Stimulated activated CD8-positive, alpha-beta memory T cell treated with anti-CD3 and anti-CD28 coated beads, Interleukin-7, amount 100 ng/mL, for 24 hours (primary cell): ENCODE measurements at places on chromosomes 16 and 17.

GRCh38 chr17:5773816-5774360 is 189.6 kb upstream of the NLRP1 start:
- no peak for DNase-seq

GRCh38 chr17:81948635-81949378 is 1.8 kb upstream of the MYADML2 start:
- no peak for DNase-seq

GRCh38 chr16:66706506-66706880 is 9.9 kb upstream of the CMTM4 start:
- DNase-seq: no peak

DNA sequence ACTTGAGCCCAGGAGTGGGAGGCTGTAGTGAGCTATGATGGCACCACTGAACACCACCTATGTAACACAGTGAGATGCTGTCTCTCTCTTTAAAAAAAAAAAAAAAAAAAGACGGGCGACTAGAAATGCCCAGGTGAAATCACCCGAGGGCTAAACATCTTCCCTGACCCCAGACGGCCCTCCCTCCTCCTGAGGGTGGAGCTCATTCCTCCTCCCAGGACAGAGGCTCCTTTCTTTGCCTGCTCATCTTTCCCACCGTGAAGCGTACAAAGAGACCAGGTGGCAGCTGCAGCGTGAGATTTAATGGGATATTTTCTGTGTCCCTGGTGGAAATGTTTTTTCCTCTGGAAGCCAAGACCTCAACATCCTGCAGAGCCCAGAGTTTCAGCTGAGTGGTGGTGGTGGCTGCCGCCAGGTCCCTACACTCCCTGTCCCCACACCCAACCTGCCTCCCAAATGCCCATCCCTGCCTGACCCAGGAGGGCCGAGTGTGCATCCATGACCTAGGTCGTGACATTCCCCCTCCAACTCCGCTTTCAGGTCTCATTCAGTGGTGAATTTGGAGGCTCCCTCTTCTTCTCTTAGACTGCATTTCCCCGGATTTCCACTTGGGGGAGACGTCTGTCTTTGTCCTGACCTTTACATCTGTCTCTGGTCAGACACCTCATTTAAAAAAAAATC is 14.4 kb upstream of the GPRC5B start:
- no peak for DNase-seq

- DNase-seq: no peak
These were observed 3.8 kb downstream of the G6PC3 start for GRCh38 chr17:44074231-44074910.

DNA sequence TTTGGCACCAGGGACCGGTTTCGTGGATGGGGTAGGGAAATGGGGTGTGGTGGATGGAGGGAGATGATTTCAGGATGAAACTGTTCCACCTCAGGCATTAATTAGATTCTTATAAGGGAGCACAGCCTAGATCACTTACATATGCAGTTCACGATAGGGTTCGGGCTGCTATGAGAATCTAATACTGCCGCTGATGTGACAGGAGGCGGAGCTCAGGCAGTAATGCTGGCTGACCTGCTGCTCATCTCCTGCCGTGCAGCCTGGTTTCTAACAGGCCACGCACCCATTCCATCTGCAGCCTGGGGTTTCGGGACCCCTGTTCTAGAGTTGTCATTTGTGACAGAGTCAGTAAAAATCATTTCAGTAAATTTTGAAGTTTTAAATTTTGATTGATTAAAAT is 99.7 kb downstream of the CHD9 start:
- DNase-seq: no peak

GRCh38 chr17:32854832-32855389 is 22.0 kb downstream of the MYO1D start:
- no peak for DNase-seq

- no peak for DNase-seq
These were observed 169.7 kb downstream of the CDH11 start for GRCh38 chr16:64952177-64952576.

- DNase-seq: no peak
These were observed 2.8 kb upstream of the PITPNM3 start for GRCh38 chr17:6558932-6559752.

GRCh38 chr16:81883235-81883634 is 104.1 kb downstream of the PLCG2 start:
- no peak for DNase-seq

DNA sequence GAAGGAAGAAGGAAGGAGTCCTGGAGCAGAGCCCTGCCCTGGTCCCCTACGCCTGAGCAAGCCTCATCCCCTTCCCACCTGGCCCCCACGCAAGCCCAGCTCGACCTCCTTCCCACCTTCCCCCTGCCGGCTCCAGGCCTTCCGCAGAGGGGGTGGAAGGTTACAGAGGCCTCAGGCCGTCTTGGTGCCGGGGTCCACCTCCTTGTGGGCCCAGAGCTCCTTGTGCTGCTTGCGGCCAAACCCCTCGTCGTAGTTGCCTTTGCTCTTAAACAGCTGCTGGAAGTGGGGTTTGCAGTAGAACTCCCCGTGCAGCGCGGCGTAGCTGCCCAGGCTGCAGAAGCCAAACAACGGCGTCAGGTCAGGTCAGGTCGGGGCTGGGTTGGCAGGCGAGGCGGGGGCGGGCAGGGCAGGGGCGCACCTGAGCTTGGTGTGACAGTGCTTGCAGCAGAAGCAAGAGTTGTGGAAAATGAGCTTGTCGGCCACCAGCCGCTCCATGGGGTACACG is 1.5 kb downstream of the LIMD2 start:
- DNase-seq: no peak

DNA sequence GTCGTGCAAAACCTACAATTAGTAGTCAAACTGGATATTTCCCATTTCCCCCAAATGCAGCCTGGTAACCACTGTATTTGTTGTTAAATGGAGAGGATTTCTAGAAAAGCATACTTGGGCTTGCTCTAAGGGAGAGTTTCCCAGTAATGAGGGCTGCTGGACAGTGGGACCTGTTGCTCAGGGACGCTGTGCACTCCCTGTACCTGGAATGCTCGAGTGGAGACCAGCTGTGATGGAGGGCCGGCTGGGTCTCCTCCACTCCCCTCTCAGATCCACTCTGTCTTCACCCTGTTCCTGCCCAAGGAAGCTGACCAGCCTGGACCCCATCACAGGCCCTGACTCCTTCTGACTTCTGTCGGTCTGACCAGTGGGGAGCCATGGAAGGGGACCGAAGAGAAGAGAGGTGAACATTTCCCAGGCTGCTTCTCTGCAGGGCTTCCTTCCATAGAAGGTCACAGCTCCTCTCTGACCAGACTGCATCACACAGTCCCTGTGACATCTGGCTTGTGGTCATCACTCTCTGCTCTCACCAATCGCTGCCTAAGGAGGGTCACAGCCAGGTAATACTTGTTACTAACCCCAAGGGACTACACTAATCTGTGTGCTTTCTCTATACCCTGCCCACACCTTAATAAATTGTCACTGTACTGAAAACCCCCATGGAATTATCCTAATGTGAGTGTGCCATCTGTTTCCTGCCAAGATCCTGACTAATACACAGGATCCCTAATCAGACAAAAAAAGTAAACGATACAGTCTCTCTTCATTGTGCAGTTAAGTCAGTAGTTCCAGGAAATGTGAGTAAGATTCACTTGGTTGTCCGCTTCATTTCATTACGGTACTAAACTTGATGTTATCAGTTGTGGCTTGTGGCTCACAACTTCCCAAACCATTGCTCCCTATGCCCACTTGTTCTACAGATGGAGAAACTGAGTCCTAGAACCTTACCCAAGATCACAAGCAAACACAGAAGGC is 102.4 kb downstream of the CCT6B start:
- DNase-seq: no peak

DNA sequence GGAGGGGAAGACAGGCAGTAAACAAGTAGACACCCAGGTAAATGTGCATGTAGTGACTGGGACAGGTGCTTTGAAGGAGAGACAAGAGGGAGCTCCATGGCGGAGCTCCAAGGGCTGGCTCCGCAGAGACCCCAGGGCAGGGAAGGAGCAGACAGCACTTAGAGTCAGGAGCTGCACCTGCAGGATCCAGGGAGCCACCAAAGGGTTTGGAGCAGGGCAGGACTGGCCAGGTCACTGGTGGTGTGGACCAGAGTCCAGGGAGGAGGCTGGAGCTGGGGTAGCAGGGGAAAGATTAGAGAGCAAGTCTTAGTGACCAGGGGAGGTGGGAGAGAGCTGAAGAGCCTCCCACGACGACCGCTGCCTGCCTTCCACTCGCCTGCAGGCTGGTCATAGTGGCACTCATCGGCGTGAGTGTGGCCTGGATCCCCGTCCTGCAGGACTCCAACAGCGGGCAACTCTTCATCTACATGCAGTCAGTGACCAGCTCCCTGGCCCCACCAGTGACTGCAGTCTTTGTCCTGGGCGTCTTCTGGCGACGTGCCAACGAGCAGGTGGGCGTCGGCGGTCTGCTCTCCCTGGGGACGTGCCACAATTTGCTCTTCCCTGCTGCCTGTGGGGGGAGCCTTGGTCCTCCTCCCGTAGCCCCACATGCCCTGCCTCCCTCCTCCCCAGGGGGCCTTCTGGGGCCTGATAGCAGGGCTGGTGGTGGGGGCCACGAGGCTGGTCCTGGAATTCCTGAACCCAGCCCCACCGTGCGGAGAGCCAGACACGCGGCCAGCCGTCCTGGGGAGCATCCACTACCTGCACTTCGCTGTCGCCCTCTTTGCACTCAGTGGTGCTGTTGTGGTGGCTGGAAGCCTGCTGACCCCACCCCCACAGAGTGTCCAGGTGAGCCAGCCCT is 14.7 kb upstream of the FAM83G start:
- DNase-seq: no peak

DNA sequence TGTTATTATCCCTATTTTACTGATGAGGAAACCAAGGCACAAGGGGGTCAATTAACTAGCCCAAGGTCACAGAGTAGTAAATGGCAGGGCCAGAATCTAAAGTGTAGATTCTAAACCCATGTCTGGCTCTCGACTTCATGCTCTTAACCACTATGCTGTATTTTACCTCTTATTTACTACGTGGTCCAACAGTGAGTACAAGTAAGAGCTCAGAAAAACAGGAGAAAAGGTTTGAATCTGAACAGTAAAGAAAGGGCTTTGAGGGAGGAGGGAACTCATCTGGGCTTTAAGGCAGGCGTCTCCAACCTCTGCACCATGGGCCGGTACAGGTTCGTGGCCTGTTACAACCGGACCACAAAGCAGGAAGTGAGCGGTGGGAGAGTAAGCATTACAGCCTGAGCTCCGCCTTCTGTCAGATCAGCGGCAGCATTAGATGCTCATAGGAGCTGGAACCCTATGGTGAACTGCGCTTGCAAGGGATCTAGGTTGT is 62.9 kb downstream of the SMURF2 start:
- DNase-seq: peak; percentile 10

DNA sequence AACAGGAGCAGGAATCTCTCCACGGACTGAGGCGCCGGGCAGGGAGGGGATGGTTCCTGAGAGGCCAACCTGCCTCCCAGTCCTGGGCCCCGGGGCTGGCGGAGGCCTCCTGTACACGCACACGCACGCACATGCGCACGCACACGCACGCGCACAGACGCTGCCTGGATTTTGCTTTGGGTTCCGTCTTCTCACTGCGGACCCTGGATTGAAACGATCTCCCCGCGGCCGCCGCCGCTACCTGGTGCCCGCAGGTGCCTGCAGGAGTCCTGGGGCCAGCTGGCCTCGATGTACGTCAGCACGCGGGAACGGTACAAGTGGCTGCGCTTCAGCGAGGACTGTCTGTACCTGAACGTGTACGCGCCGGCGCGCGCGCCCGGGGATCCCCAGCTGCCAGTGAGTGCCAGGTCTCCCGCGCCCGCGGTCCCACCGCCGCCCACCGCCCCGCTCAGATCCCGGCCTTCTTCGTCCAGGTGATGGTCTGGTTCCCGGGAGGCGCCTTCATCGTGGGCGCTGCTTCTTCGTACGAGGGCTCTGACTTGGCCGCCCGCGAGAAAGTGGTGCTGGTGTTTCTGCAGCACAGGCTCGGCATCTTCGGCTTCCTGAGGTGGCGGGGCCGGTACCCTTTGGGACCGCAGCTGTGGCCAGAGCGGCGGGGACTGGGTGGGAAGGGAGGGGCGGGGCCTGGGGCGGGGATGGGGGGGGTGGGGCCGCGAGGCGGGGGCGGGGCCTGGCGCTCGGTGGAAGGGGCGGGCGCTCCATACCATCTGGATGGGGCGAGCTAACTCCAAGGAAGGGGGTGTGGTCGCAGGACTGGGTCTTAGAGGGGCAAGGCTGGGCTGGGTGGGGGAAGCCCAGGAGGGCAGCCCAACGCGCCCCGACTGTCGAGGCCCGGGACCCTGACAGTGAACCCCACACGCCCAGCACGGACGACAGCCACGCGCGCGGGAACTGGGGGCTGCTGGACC is 12.3 kb downstream of the CES4A start:
- no peak for DNase-seq

DNA sequence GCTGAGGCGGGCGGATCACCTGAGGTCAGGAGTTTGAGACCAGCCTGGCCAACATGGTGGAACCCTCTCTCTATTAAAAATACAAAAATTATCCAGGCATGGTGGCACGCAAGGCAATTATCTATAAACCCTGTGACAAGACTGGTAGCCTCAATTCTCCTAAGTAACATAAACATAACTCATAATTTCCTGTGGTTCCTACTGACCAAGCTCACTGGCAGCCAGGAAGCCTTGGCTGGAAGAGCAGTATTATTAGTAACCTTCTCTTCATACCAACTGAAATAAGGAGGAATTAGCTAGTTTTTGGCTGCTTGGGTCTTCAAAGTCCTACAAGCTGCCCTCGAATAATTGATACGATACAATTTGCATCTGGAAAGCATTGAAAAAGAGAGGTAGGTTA is 31.6 kb upstream of the LRRC37A3 start:
- DNase-seq: no peak

GRCh38 chr17:82156284-82156925 is 56.2 kb downstream of the CCDC57 start:
- no peak for DNase-seq

DNA sequence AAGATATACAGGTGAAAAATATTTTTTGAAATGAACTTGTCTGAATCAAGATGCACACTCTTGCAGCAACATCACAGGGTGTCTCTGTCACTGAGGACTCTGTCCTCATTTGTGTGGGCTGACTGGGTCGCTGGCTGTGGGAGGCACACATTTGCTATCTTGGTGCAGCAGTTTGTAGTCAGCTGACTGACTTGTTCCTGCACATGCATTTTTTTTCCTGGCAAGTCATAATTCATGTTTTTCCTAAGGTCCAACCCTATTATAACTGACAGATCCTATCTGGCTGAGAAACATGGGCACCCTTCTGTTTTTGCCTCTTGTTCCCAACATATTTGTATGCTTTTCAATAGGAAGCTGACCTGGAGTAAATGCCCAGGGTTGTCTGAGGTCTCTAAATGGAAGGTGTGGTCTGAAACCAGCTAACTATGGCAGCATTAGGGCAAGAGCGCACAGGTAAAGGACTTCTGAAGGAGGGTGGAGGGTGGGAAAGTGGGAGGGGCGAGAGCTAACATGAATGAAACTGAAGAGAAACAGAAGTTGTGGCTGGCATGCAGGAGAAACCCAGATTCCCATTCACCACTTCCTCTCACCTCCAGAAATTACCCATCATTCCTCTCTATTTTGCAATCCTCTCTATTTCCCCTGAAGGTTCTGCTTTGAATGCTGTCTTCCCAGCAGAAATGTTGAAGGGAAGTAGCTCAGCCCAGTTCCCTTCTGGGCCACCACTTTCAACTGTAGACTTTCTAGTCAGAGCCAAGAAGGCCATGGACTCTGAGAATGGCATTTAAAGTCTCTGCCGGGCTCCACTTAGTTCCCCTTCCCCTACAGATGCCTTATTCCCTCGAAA is 166.1 kb downstream of the PRKCA start:
- DNase-seq: no peak
